NCI-H1105 treated with DMSO at 0.1 percent for 48 hours (cell line): ENCODE measurements at places on chromosomes 2 and 18.
A peak's percentile ranks its signal among the peaks of the same experiment; 100 is the strongest.

DNA sequence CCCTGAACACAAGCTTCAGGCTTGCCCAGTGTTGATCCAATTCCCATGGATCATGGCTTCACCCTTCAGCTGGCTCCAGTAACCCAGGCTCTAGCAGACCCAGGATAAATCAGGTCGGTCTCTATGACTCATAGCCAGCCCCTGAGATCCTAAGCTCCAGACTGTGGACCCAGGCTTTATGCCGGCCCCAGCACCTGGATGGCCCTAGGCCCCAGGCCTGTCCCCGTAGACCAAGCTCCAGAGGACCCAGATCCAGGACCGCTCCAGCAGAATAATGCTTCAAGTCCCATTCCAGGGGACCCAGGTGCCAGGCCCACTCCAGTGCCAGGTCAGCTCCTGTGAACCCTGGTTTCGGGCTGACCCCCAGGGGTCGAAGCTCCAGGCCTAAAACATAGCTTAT is 1589.9 kb upstream of the DDX18 start:
- no peak for DNase-seq

- DNase-seq = no peak
These were observed 103.1 kb downstream of the ZNF532 start for GRCh38 chr18:58967751-58968254.

- DNase-seq = no peak
These were observed 160.4 kb downstream of the KLHL29 start for GRCh38 chr2:23545396-23545795.

DNA sequence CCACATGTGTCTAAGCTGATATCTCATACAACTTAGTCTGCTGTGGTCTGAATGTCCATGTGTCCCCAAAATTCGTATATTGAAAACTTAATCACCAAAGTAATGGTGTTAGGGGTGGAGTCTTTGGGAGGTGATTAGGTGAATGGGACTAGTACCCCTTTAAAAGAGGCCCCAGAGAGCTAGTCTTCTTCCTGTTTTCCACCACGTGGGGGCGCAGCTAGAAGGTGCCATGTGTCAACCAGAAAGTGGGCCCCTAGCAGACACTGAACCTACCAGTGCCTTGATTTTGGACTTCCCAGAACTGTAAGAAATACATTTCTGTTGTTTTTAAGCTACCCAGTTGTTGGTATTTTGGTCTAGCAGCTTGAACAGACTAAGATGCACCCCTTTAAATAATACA is 86.6 kb downstream of the ASB1 start:
- no peak for DNase-seq

DNA sequence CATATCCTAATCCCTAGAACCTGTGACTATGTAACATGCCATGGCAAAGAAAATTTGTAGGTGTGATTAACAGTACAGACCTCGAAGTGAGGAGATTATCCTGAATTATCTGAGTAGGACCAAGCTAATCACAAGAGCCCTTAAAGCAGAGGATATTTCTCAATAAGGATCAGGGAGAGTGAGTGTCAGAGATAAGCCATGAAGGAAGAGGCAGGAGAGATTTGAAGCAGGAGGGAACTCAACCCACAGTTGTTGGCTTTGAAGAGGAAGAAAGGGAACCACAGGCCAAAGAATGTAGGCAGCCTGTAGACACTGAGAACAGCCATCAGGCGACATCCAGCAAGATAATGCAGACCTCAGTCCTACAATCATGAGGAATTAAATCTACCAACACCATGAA is 229.3 kb downstream of the NBAS start:
- DNase-seq = no peak

DNA sequence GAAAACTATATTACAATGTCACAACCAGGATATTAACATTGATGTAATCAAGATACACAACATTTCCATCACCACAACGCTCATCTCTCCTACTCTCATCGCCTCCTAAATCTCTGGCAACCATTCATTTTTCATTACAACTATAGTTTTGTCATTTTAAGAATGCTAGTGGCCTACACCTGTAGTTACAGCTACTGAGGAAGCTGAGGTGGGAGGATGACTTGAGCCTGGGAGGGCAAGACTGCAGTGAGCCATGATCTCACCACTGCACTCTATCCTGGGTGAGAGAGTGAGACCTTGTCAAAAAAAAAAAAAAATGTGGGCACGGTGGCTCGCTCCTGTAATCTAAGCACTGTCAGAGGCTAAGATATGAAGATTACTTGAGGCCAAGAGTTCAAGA is 10.5 kb downstream of the PKP4 start:
- DNase-seq = no peak

- peak; percentile 6 for DNase-seq
These were observed 199.6 kb downstream of the HRH4 start for GRCh38 chr18:24659827-24660720.

- no peak for DNase-seq
These were observed 152.0 kb downstream of the ZNF236 start for GRCh38 chr18:76974386-76974785.

DNA sequence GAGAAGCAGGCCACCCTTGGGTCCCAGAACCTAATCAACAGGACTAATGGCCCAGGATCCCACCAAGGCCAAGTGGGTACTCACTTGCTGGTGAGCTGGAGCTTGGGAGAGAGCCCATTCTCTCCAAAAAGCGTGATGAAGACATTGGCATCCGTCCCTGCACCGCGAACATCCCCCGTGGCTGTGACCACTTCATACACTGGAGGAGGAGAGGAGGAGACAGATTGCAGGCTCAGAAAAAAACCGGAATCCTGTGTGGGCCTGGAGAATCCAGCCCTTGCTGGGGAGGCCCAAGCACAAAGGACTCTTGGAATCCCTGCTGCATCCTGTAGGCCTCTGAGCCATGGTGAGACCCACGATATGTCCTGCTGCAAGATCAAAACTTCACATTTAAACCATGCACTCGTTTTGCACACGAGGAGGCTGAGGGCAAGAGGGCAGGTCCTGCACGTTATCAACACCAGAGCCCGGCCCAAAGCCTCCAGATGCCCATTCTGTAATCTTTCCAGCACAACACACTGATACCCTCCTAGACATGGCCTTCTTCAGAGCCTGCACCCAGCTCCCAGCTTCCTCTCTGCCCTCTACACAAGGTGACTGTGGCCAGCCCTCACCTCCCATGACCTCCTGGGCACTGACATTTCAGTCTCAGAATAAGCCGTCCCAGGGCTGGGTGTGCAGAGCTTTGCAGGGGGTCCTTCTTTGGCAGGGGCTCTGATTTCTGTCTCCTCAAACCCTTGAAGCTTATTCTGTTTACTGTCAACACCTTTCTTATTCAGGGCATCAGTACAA is 7.8 kb downstream of the LOXHD1 start:
- no peak for DNase-seq
